ENCODE measurements at places on chromosomes 11 and 22.

- DNase-seq, result no peak
These were observed 10.9 kb downstream of the PDGFB start for GRCh38 chr22:39233710-39234471.

DNA sequence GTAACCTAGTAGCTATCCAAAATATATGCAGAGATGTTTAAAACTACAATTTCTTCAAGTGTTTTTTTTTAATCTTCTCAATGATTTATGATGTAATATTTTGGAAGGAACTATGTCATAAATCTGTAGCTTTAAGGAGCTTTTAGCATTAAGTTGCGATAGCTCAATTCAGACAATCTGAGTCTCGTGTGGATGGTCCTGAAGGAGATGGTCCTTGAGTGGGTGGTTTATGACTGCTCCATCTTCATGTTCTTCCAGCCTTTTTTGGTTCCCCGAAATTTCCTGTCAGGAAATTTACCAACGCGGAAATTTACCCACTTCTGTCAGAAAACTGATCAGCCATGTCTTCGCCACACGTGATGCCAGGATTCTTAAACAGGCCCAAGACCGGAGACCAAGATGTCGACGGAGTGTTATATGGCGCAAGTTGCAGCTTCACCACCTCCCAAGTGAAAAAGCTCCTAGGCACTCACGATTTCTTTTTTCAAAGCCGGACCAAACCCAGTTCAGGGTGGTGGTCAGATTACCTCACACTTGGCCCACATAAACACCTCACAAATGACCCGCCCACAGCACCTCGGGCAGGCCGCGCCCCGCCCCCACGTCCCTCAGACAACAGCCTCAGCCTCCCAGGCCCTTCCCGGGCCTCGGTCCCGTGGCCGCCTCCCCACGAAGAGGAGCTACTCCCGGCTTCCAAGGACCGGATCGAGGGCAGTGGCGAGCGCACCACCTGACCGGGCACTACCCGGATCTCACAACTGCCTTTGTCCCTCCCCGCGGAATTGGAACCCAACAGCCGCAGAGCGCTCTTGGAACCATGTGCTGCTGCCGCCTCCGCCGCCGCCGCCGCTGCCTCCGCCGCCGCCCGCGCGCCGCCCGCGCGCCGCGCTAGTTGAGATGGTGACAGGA is at the start of gene MORC2:
MORC2 (minus strand) TSS at position 760 of the 909 bp plus-strand sequence. CDS start 885 bp downstream, outside the sequence.
- DNase-seq, result no peak

- DNase-seq, result no peak
These were observed 21.0 kb upstream of the UVRAG start for GRCh38 chr11:75793966-75794365.

- DNase-seq, result no peak
These were observed 644 bp upstream of the NAALAD2 start for GRCh38 chr11:90133560-90134477.

Data from thoracic aorta (tissue), 2 donors.